ENCODE measurements at places on chromosomes 2 and 18.

DNA sequence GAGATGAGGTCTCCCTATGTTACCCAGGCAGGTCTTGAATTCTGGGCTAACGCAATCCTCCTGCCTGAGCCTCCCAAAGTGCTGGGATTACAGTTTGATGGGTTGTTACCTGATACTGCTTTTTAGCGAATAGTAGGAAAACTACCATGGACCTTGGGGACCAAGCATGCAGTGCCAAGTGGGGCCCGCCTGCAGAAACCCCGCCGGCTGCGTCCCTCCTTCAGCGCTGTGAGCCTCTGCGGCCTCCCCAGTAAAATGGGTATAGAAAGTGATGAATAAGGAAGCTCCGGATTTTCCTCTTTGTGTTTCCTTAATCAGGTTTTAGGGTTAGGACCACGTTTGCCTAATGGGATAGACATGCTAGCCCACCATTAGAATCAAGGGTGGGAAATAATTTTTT lies 30.4 kb downstream of the RAMP1 start:
- no peak for DNase-seq

GRCh38 chr18:295756-296490 lies 28.1 kb upstream of the THOC1 start:
- no peak for DNase-seq

DNA sequence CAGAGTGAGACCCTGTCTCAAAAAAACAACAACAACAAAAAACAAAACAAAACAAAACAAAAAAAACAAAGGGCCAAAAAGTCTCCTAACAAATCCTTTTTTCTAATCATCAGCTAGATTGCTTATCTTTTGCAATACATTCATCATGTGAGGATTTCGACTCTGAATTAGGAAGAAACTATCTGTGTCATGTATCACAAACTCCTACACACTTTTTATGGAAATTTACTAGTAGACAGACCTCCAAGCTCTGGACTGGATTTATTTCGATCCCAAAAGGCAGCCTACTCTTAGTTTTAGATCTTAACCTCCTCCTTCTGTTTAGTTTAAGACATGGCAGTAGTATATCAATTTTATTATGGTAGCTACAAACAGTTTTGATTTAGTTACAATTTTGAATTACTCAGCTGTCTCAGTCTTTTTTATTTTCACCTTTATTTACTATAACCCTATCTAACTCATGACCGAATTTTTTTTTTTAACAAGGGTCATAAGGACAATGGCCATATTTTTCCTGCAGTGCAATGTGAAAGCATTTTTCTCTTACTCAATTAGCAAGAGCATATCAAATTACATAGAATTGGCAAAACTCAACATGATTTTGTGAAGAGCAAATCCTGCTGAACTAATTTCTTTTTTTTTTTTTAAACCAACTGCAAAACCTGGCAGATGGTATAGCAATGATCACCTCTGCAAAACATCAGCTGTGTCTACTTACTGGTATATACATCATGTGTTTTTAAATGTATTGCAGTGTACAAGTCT lies 10.7 kb upstream of the CCDC88A start:
- DNase-seq, result no peak

- no peak for DNase-seq
Observed at GRCh38 chr2:184524551-184525382, 73.6 kb upstream of the ZNF804A start.

- DNase-seq, result no peak
Observed at GRCh38 chr2:157489983-157490382, 46.1 kb upstream of the CYTIP start.

- no peak for DNase-seq
Observed at GRCh38 chr2:169468841-169469240, 10.5 kb upstream of the BBS5 start.

DNA sequence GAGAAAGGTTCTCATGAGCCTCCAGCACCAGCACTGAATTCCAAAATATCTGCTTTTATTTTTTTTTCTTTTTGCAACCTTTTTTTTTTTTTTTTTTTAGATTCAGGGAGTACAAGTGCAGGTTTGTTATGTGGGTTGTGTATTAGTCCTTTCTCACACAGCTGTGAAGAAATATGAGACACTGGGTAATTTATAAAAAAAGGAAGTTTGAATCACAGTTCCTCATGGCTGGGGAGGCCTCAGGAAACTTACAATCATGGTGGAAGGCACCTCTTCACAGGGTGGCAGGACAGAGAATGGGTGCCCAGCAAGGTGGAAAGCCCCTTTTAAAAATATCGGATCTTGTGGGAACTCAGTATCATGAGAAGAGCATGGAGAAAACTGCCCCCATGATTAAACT lies 7.9 kb upstream of the TMX3 start:
- DNase-seq, result no peak

- no peak for DNase-seq
Observed at GRCh38 chr2:126315828-126316227, 340.1 kb upstream of the GYPC start.

- no peak for DNase-seq
Observed at GRCh38 chr2:135826544-135826943, 10.4 kb downstream of the LCT start.
